ENCODE measurements at places on chromosomes 4 and X.

- DNase-seq, result no peak
Measured at GRCh38 chrX:53412446-53412845, 10.0 kb downstream of the SMC1A start.

DNA sequence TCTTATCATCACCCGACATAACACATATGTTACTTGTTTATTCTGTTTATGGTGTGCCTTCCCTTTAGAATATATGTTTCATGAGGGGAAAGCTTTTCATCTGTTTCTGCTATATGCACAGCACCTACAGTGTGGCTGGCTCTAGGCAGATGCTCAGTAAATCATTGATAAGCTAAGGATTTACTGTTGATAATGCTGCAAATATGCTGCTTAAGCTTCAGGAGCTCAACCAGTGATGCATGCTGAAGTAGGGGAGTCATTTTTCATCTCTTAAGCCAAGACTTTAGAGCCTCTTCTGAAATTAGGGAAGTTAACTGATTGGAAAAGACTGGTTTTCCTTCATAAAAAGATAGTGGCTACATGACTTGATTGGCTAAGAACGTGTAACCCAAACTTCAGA is 16.4 kb downstream of the FAT4 start:
- DNase-seq, result no peak

DNA sequence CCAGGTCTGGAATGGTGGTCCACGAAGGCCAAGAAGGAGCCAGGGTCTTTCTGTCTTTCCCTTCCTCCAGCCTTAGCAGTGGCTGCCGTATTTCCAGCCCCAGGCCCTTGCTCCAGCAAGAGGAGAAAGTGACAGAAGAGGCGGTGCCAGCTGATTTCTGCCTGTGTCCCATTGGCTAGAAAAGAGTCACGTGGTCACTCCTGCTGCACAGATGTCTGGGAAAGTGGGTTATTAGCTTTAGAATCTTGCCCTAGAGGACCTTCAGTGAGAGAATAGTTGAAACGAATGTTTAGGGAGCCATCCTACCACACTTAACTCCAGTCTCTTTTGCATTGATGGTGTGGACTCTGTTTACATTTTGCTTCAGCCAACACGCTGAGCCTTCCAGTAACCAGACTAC is 99.3 kb upstream of the BCOR start:
- DNase-seq, result no peak

- DNase-seq, result peak; percentile 13
Measured at GRCh38 chrX:131288738-131289511, at the start of gene IGSF1. IGSF1 (minus strand) TSS chrX:131289306; CDS start chrX:131286674, 2,632 bp downstream.
